ENCODE measurements at places on chromosomes 4 and X.

DNA sequence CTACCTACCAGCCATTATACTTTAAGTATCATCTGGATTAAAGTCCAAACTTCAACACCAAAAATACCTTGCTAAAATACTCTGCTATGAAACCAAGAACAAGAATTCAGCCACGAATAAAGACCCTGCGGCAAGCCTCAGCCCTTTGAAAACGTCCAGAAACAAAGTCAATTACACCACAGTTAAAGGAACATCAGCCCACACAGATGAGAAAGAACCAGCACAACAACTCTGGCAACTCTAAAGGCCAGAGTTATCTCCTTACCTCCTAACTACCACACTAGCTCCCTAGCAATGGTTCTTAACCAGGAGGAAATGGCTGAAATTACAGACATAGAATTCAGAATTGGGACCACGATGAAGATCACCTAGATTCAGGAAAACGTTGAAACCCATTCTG, 23.4 kb downstream of the ABCB7 start:
- DNase-seq, result no peak

- DNase-seq, result no peak
Measured at GRCh38 chr4:175282407-175282806, 364.2 kb downstream of the ADAM29 start.

DNA sequence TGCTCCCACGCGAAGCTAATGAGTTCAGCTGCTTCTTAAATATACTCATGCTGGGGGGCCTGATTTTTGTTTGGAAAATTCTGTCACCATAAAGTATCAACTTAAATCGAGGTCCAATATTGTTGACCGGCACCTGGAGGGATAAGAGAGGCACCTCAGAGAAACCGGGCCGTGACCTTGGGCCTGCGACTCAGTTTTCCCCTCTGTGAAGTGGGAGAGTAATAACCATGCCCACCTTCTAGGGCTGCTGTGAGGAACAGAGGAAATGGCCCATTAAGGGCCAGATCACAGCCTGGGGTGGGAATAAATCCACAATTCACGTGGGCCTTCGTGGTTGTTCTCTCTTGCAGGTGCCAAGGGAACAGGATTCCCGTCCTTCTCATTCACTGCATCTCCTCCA, 39.4 kb downstream of the ZBTB49 start:
- no peak for DNase-seq

- DNase-seq, result peak; percentile 22
Measured at GRCh38 chr4:176191974-176192373, 3.4 kb downstream of the SPATA4 start.

GRCh38 chr4:169601016-169601771, 11.2 kb downstream of the NEK1 start:
- no peak for DNase-seq

- DNase-seq, result peak; percentile 71
Measured at GRCh38 chr4:3226467-3226866, 22.5 kb upstream of the MSANTD1 start.

DNA sequence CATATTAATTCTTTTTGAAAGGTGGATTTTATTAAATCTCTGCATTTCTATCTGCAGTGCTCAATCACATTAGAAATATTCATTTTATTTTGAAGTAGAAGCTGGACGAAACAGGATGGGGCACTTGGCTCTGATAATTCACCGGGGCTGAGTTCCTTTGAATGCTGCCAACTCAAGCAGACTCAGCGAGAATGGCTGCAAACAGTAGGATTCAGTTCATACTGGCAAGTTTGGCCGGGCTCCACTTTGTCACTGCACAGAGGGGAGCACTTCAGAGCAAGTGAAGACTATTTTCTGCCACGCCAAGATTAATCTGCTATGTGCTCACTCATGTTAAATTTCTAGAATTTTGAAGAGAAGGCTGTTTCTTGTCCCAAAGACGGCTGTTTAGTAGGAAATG, 30.7 kb upstream of the KLHL8 start:
- peak; percentile 92 for DNase-seq

GRCh38 chrX:1610736-1611135, 4.1 kb upstream of the ASMT start:
- no peak for DNase-seq

DNA sequence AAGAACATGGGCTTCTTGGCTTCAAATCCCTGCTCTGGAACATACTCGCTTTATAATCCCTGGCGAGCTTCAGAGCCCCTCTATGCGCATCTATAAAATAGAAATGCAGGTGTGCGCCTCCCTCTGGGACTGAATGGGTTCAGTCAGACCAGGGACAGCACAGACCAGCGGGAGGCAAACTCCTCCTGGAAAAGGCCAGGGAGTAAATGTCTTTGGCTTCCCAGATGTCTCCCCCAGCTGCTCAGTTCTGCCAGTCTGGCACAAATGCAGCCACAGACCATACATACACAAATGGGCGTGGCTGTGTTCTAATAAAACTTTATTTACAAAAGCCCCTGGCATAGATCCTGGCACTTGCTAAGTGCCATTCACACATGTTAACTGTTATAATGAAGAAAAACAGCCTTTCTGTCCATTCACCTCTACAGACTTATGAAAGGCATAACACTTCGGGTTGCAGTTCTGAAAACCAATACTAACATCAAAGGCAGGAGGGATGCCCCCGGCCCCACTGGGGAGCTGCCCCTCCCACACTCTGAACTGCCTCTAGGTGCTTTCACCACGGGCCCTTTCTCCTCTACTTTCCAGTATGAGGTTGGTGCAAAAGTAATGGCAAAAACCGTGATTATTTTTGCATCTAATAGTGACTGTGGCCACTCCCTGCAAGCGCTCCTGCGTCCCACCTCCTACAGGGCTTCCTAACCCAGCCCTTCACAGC, 4.6 kb downstream of the JAKMIP1 start:
- no peak for DNase-seq

DNA sequence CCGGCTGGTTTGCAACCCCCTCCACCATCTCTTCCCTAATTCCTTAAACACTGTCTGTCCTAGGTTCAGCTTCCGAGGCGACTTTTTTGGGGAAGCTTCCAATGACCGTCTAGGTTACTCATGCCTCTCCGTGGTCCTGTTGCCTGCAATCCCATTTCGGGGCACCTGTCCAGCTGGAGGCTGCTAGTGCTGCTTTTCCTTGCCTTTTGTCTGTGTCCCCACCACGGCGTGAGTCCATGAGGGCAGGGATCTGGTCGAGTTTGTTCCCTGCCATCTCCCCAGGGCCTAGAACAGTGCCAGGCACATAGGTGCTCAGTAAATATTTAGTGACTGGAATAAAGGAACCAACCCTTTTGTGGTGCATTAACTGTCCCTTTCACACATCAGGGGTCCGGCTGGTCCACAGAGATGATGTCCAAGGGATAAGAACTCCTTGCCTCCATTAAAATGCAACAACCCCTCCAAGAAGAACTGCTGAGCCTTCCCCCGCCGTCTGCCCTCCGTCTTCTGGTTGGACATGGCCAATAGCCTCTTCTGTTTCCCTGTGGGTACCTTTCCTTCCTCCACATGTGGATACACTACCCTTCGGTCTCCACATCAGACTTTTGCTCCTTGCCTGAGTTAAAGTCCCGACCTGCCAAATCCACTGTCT, 5.7 kb upstream of the SORCS2 start:
- DNase-seq, result no peak

- no peak for DNase-seq
Measured at GRCh38 chr4:147964266-147964880, 232.5 kb downstream of the ARHGAP10 start.

DNA sequence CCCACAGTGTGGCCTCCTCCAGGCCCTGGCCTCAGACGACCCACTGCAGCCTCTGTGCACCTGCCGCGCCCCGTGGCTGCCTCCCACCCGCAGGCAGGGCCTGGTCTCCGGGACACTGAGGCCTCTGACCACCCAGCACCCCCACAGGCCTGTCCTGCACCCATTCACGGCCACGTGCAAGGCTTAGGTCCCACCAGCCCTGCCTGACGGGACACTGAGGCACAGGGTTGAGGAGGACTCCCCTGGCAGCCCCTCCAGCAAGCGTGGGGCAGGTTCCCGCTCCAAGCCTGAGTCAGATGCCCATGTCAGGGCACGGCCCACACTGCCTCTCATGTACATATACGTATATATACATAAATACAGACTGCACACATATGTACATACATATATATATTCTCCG, 23.5 kb downstream of the NELFA start:
- DNase-seq, result no peak

GRCh38 chr4:148405161-148405893, 36.9 kb downstream of the NR3C2 start:
- no peak for DNase-seq

- no peak for DNase-seq
Measured at GRCh38 chr4:73583666-73584065, 36.6 kb downstream of the RASSF6 start.

DNA sequence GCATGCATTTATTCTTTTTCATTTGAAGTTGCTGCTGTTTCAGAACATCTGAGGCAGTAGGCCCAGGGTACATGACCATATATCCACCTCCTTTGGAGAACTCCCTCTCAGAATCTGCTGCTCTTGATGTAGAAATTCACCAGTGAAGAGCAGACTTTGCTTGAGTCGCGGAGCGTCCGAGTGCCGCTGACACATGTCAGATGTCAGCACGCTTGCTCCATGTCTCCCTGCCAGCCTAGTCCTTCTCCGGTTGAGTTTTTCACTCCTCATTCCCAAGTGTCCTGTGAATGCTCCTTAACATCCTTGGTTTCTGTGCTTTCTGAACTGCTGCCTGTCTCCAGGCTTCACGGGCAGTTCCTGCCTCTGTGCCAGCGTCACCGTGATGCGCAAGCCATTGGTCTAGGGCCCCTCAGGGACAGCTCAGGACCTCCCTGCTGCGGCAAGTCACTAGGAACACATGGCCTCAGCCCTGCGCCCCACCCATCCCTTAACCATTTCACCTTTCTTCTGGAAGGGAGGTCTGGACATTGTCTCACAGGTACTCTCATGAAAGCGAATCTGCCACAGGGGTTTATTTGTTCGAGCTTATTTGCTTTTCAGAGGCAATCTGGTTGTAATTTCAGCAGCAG, 93.1 kb upstream of the RBPJ start:
- DNase-seq, result no peak

GRCh38 chrX:28487818-28488217, 99.4 kb upstream of the IL1RAPL1 start:
- no peak for DNase-seq

DNA sequence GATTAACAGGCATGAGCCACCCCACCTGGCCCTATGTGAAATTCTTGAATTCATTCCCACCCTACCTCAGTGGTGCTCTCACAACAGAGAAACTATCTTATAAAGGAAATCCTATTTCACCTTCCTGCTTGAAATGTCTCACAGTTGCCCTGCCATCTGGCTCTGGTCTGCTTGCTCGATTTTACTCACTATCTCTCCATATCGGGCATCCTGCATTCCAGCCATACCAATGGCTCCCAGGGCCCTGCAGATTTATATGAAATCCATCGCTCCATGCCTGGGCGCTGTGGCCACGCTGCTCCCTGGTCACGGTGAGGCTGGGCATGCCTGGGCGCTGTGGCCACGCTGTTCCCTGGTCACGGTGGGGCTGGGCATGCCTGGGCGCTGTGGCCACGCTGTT, 15.8 kb downstream of the SORBS2 start:
- DNase-seq, result no peak

DNA sequence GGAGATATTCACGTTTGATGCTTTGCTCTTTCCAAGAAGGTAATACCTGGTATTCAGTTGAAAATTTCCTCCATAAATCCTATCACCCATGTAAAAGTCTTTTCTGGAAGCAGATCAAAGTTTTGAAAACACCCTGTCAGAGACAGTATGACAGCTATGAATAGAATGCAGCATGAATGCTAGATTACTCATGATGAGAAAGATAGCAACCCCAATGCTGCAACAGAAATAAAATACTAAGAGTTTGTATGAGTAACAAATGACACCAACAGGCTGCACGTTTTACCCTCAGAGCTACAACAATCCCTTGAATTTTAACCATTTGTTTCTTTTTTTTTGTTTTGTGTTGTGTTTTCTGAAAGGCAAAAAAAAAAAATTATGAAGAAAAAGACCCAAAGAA, 108.6 kb downstream of the ARHGAP6 start:
- DNase-seq, result no peak

DNA sequence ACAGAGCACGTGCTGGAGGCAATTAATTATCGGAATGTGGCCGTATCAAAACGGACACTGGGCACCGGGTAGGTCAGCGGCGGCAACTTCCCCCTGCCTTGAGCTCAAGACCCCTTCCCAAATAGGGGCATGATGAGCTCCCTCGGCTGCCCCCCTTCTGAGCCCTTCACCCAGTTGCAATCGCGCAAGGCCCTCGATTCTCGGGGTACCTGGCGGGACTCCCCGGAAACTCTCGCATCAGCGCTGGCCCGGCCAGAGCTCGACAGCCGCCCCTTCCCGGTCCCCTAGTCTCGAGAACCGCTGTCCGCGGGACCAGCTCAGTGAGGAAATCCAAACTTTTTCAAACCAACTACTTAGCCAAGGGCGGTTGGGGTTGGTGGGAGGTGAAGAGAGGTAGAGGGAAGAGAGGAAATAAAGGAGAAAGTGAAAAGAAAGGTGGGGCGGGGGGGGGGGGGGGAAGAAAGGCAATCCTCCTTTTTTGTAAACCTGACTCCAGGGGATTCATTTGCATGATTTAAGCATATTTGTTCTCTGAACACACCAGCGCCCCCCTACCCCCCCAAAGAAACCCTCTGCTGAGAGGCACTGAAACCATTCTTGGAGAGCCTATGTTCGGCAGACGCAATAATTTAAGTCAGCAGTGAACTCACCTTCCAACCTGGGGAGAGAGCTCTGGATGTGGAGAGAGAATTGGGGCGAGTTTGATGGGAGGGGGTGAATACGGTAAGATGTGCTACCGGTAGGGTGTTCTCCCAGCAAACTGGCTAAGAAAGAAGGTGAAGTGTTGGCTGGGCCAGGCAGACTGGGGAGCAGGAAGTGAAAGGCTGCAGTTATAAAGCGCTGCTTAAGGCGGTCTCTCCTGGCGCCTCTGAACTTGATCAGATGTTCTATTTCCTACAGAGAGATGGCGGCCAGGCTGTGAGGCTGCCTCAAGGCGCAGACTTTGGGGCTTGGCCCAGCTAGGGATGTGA, 2.0 kb upstream of the ZIC3 start:
- no peak for DNase-seq

DNA sequence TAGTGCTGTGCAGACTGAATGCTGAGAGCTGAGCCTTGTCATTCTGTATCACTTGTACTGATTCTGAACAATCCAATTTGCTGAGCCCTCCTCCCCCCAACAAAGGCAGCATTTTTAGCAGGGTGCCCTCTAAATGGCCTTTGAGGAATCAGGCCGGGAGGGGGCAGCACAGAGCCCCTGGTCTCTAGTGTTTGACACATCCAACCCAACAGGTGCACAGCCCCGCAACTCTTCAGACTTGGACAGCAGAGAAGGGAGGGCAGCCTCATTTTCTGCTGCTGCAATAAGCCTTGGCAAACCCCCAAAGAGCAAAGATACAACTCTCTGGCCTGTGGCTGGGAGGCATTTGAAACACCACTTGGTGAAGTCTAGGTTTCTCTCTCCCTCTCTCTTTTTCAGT, 3.4 kb downstream of the ATP1B4 start:
- DNase-seq, result peak; percentile 24

DNA sequence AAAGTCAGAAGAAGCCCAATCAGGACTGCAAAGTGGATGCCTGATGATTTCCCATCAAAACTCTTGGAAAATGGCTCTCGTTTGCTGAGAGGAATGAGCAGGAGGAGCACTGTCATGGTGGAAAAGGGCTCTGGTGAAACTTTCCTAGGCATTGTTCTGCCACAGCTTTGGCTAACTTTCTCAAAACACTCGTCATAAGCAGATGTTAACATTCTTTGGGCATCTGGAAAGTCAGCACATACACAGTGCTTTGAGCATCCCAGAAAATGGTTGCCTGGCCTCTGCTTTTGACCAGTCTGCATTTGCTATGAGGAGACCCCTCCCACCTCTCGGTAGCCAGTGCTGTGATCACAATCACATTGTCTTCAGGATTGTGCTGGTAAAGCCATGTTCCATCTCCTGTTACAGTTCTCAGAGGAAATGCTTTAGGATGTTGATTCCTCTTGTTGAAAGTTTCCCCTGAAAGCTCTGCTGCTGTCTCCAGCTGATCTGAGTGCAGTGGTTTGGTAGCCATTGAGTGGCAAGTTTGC, 25.2 kb upstream of the TBC1D14 start:
- DNase-seq, result no peak
